ENCODE measurements at places on chromosomes 1 and 21.

DNA sequence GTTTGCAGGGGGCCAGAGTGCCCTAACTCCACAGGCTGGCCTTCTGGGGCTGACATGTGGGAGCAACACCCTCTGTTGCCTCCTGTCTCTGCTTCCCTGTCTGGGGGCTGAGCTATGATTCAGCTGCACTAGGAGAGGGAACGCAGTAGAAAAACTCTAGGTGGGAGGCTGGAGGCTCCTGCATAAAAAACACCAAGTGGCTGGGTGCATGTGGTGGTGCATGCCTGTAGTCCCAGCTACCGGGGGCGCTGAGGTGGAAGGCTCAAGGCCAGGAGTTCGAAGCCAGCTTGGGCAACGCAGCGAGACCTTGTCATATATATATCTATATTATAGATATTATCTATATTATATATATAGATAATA, 5.6 kb downstream of the KIF17 start:
- DNase-seq, result no peak

GRCh38 chr1:25195835-25196234, 36.5 kb downstream of the SYF2 start:
- DNase-seq, result no peak

GRCh38 chr1:15215116-15215515, 31.9 kb upstream of the FHAD1 start:
- no peak for DNase-seq

- DNase-seq, result no peak
Observed at GRCh38 chr1:59340411-59341307, 43.8 kb downstream of the FGGY start.

DNA sequence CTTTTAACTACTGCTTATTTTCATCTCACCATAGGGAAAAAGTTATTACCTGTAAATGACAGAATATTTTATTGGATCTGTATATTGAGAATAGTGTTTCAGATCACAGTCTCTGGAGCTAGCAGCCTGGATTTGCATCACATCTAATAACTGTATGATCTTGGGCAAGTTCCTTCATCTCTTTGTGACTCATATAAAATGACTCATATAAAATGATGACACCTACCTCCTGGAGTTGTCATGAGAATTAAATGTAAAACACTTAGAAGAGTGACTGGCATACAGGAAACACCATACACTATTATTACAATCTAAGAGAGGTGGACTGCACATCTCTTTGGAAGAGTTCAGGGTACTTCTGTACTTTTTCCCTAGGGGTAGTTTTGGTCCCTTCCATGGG, 421.3 kb downstream of the NEGR1 start:
- no peak for DNase-seq

GRCh38 chr21:26281506-26281905, 110.9 kb upstream of the APP start:
- DNase-seq, result no peak

GRCh38 chr1:115056395-115056798, 26.8 kb downstream of the TSHB start:
- no peak for DNase-seq

DNA sequence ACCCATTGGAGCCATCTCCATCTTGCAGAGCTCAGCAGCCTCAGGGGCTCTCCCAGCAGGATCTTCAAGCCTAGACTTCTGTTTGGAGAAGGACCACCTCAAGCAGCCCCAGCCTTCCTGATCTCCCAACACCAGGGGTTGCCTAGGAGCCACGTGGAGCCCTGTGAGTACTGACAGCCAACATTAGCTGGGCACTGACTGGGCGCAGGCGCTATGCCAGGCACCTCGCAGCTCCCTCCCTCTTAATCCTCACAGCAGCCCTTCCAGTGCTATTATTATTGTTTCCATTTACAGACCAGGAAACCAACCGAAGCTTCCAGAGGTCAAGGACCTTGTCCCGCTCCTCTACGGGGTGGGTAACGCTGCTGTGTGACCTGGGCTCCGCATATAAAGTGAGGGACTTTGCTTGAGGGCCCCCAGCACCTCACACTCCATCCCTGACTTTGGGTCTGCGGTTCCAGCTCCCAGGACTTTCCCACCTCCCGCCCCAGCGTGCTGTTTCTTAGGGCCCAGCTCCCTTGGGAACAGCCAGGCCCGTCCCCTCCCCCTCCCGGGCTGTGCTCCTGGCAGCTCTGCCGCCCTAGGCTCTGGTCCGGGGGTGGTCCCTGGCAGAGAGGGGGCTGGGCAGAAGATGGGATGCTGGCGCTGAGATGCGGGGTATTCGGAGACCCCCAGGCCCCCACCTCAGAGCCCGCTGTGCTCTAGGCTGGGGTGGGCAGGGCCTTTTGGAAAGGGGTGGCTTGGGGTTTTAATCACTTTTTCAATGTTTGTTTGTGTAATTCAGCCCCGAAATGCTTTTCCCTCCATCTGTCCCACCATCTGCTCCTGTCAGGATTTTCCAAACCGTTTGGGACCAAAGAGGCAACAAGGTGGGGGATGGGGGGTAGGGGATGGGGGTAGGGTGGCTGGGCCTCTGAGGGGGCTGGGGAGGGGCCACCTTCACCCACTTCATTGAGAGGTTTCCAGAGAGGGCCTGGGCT, 4.1 kb upstream of the HPCA start:
- no peak for DNase-seq

- DNase-seq, result no peak
Observed at GRCh38 chr1:32782086-32782485, 35.1 kb downstream of the YARS1 start.

DNA sequence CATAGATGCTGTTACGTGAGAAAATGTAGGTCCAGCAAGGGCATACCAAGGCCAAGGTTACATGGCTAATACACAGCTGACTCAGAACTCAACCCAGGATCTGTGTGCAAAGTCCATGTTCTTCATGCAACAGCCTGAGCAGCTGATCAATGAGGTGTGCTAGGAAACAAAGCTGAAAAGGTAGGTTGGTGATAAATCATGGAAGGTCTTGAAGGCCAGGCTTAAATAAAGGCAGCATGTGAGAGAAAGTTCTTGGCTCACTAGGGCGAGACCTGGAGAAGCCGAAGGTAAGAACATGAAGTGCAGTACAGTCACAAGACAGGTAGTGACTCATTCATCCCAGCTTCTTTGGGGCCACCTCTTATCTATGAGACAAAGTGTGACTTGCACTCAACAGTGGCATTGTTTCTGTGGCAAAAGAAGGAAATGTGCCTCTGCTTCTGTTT, 33.4 kb downstream of the TLR5 start:
- no peak for DNase-seq

- no peak for DNase-seq
Observed at GRCh38 chr1:52676249-52676903, 21.8 kb downstream of the COA7 start.

Data from NCI-H1417 treated with DMSO at 0.1 percent for 48 hours (cell line).